CD8-positive, alpha-beta memory T cell (primary cell): ENCODE measurements at places on chromosomes 4 and X. TPM values are rescaled to one million over a fixed set of nuclear protein-coding genes. Genes with fewer than 3 reads are reported as not detected.

- no peak overlapping the region for H3K27ac ChIP-seq
- no peaks in the 10 kb centered on the region for H3K4me1 ChIP-seq
- no peaks in the 10 kb centered on the region for H3K36me3 ChIP-seq
- no peak for DNase-seq
- no peak overlapping the region for H3K4me3 ChIP-seq
Observed at GRCh38 chr4:41122775-41123174, 91.6 kb downstream of the APBB2 start.

DNA sequence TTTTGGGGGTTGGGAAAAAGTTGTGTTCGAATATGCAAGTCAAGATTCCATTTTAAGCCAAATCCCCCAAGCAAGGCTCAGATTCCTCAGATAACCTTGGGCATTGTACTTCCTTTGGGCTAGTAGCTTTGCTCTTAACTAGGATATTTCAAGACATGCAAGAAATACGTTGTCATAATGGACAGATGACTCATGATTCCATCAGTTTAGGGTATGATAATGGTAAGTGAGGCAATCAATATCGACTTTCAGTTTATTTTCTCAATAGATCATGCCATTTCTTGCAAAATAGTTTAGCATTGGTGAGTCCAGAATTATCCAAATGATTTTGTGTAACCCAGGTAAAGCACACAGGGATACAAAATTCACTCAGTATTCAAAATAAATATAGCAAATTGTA, 25.4 kb downstream of the CFAP299 start:
- no peak overlapping the region for H3K4me3 ChIP-seq
- no peak for DNase-seq
- H3K36me3 ChIP-seq = no peaks in the 10 kb centered on the region
- no peaks in the 10 kb centered on the region for H3K4me1 ChIP-seq
- no peak overlapping the region for H3K27ac ChIP-seq
- H3K27me3 ChIP-seq = peaks cover 8% of the 10 kb centered on the region

GRCh38 chr4:144611850-144612249, 34.1 kb upstream of the HHIP start:
- no peaks in the 10 kb centered on the region for H3K36me3 ChIP-seq
- H3K27me3 ChIP-seq = no peaks in the 10 kb centered on the region
- DNase-seq = no peak
- H3K27ac ChIP-seq = no peak overlapping the region
- H3K4me3 ChIP-seq = no peak overlapping the region

The C4orf50 gene
- 0.24 TPM for total RNA-seq

- H3K4me3 ChIP-seq = no peak overlapping the region
- H3K4me1 ChIP-seq = no peaks in the 10 kb centered on the region
- H3K36me3 ChIP-seq = no peaks in the 10 kb centered on the region
- no peak overlapping the region for H3K27ac ChIP-seq
- DNase-seq = no peak
- no peaks in the 10 kb centered on the region for H3K27me3 ChIP-seq
Observed at GRCh38 chr4:147198411-147199051, 252.9 kb upstream of the TTC29 start.

GRCh38 chr4:110629214-110629754, 6.4 kb upstream of the PITX2 start:
- H3K27me3 ChIP-seq = peaks cover 63% of the 10 kb centered on the region
- H3K4me3 ChIP-seq = no peak overlapping the region
- H3K27ac ChIP-seq = no peak overlapping the region
- no peaks in the 10 kb centered on the region for H3K36me3 ChIP-seq
- DNase-seq = no peak

DNA sequence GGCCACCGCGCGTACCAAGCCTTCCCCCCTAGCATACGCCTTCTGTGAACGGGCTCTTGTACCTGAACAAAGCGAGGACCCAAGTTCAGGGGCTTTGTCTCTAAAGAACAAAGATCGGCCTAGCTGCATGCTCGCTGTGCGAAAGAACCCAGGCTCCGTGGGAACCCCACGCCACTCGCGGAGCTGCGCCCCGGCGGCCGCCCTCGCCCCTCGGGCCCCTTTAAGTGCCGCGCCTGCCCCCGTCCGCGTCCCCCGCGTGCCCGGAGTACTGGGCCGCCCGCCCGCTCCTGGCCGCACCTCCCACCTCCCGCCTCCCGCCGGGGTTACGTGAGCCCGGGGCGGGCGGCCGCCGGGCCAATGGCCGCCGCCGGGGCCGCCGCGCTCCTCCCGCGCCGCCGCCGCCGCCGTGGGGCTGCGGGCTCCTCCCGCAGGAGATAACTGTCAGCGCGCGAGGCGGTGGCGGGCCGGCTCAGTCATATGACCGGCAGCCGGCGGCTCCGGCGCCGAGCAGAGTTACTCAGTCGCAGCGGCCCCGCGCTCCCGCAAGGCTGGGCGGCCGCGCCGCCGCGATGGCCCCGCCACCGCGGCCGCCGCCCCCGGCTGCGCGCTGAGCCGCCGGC, at the start of gene FNIP2:
TSS of gene FNIP2 (plus strand) at position 472 of the 620 bp plus-strand sequence. CDS start 187 bp downstream, outside the sequence.
- DNase-seq = peak; percentile 64
- H3K27me3 ChIP-seq = no peaks in the 10 kb centered on the region
- H3K27ac ChIP-seq = peak within 1 kb of the TSS; percentile 59
- peaks cover 14% of the 10 kb centered on the region for H3K4me1 ChIP-seq
- H3K4me3 ChIP-seq = peak within 1 kb of the TSS; percentile 67
- H3K36me3 ChIP-seq = no peaks in the 10 kb centered on the region

DNA sequence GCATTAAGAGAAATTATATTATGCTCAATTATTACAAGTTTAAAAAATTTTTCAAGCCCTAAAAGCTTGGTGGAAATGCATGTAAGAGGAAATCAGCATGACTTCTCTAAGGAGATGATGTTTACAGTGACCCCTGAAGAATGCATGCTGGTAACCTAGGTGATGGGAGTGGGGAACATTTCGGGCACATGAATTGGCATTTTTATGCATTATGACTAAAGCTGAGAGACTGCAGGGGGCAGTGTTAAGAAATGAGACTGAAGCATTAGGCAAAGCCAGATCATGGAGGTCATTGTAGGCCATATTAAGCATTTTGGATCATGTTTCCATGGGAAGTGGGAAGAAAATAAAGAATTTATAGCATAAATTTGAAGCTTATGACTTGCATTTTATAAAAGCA, 421.3 kb downstream of the FAT4 start:
- no peaks in the 10 kb centered on the region for H3K27me3 ChIP-seq
- DNase-seq = no peak
- H3K4me1 ChIP-seq = no peaks in the 10 kb centered on the region
- no peak overlapping the region for H3K4me3 ChIP-seq
- no peaks in the 10 kb centered on the region for H3K36me3 ChIP-seq

The CFAP299 gene
- not detected for total RNA-seq

DNA sequence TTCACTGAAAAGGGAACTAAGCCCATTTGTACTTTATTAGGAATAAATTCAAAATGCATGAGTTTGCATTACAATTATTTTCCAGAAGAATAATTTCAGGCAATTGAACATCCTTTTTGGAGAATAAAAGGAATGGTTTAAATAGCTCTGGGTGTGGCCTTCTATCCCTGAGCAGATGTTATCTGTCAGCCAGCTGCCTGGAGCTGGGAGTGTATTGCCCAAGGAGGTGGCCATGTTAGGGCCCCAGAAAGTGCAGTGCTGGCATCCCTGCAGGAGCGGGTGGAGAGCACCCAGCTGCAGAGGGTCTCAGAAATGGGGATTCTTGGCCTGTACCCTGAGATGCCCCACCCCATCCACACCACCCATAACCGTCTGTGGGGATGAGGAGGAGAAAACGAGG, 21.6 kb upstream of the VEGFD start:
- H3K4me1 ChIP-seq = no peaks in the 10 kb centered on the region
- H3K27me3 ChIP-seq = no peaks in the 10 kb centered on the region
- H3K4me3 ChIP-seq = no peak overlapping the region
- no peaks in the 10 kb centered on the region for H3K36me3 ChIP-seq
- DNase-seq = no peak

The FRG2 gene
- 0.59 TPM for total RNA-seq

The GABRG1 gene
- not detected for total RNA-seq

DNA sequence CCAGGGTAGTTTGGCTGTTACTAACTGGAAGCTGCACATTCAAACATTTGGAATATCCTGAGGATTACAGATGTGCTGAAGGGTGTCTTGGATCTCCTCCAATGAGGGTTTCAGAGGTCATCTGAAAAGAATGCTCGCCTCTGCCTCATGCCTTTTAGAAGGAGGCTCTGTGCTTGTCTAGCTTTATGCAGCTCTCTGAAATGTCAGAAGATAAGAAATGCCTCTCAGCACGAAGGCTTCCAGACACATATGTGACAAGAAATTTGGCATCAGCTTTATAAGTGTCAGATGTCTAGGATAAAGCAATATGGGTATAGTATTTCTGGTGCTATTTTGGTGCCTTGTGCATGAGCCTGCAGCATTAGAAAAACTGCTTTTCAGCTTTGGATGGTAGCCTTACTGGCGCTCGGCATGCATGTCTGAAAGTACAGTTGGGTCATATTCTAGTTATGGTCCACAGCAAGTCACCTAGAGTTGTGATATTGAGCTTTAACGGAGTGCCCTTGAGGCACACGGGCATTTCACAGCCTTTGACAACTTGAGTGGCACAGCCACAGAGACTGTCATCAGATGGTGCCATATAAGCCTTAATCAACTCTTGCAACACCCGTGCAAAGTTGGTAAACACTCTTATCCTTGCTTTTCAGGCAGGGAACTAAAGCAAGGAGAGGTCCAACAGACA, 70.8 kb upstream of the PGRMC2 start:
- H3K4me3 ChIP-seq = no peak overlapping the region
- no peaks in the 10 kb centered on the region for H3K27me3 ChIP-seq

The TLR2 gene
- total RNA-seq = 0.53 TPM

- no peak overlapping the region for H3K4me3 ChIP-seq
- H3K27me3 ChIP-seq = no peaks in the 10 kb centered on the region
- peaks cover 25% of the 10 kb centered on the region for H3K4me1 ChIP-seq
- DNase-seq = no peak
- H3K27ac ChIP-seq = no peak overlapping the region
Observed at GRCh38 chr4:56817840-56818491, 3.5 kb downstream of the SPINK2 start.

DNA sequence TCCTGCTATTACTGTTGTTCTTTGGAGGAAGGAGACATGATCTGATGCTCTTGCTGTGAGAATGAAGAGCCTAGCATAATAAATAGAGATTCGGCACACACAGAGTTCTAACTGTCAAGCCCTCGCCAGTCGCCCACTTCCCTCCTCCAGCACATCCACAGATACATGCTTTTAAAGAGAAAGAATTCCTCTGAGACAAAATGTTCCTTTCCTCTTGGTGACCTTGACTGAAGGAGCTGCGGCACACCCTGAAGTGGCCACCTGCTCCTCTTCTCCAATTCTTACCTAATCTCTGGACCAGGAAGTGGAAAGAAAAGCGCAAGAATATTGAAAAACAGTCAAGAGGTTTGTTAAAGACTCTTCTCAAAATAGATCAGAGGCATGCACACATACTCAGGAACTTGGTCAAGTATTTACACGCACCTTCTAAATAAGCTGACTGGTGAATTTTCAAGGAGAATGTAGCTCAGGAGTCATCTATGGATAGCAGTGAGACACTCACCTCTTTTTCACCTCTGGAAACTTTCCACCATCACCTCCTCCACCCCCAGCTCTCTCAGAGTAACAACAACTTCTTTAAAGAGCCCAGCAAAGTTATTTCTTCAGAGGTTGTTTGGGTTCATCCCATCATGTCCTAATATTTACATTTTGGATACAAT, 95.4 kb downstream of the PARM1 start:
- DNase-seq = no peak
- H3K36me3 ChIP-seq = no peaks in the 10 kb centered on the region
- H3K27me3 ChIP-seq = no peaks in the 10 kb centered on the region
- no peak overlapping the region for H3K4me3 ChIP-seq
- H3K4me1 ChIP-seq = no peaks in the 10 kb centered on the region

GRCh38 chrX:39262641-39263040, 461.4 kb downstream of the MID1IP1 start:
- DNase-seq = no peak
- no peaks in the 10 kb centered on the region for H3K36me3 ChIP-seq
- no peak overlapping the region for H3K27ac ChIP-seq
- peaks cover 4% of the 10 kb centered on the region for H3K4me1 ChIP-seq

GRCh38 chr4:121154103-121154515, 10.0 kb downstream of the TNIP3 start:
- no peaks in the 10 kb centered on the region for H3K27me3 ChIP-seq
- no peaks in the 10 kb centered on the region for H3K36me3 ChIP-seq
- H3K4me3 ChIP-seq = peak overlapping the region; percentile 47
- H3K27ac ChIP-seq = no peak overlapping the region
- peaks cover 70% of the 10 kb centered on the region for H3K4me1 ChIP-seq
- no peak for DNase-seq

The ENPEP gene
- not detected for total RNA-seq

The SLC10A4 gene
- not detected for total RNA-seq

The TKTL1 gene
- 0.18 TPM for total RNA-seq

DNA sequence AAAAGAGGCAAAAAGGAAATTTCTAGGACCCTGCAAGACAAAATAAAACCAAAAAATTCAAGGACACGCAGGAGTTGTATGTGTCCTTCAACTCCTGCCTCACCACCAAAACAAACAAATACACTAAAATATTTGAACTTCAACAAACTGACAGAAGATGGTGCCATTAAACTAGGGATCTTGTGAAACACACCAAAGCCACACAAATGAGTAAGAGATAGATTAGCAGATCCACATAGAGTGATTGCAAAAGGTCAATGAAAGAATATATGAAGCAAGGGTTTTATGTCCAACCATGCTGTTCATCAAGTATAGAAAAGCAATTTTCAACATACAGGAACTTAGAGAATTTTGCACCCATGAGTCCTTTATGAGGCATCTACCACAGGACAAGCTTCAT, 40.1 kb upstream of the SCML1 start:
- DNase-seq = peak; percentile 2
- no peaks in the 10 kb centered on the region for H3K36me3 ChIP-seq
- H3K27me3 ChIP-seq = no peaks in the 10 kb centered on the region
- H3K4me1 ChIP-seq = no peaks in the 10 kb centered on the region
- H3K4me3 ChIP-seq = no peak overlapping the region

- no peak for DNase-seq
- H3K36me3 ChIP-seq = no peaks in the 10 kb centered on the region
- no peak overlapping the region for H3K4me3 ChIP-seq
- H3K4me1 ChIP-seq = no peaks in the 10 kb centered on the region
Observed at GRCh38 chrX:57417827-57418226, 131.3 kb downstream of the FAAH2 start.

The ZNF141 gene
- 22.1 TPM for total RNA-seq

The MMAA gene
- total RNA-seq = 13.1 TPM

DNA sequence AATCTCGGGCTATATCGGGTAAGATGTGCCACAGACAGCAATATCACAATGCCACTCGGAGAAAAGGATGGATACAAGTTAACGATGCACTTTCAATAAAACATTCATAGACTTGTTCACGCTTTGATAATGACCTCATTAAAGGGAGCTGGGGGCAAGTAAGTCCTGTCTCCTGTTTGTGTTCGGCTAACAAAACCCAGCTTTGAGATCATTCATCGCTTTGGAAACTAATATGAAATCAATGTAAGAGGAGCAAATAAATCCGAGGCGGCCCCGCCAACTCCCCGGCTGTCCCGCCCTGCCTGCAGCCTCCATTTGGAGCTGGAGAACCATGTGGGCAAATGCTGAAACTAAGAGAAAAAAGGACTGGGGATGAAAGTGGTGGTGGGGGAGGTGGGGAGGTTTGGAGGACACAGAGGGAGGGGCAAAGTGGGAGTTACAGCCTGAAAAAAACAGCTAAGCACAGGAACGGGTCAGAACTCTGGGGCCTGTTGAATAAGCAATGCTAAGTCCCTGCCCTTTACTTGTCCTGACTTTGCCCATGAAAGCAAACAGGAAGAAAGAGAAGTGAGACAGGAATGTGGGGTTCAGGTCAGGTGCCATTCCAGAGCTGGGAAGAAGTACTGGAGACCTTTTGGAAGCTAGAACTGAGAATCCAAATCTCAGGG, 3.5 kb upstream of the GSX2 start:
- no peak overlapping the region for H3K4me3 ChIP-seq
- no peaks in the 10 kb centered on the region for H3K36me3 ChIP-seq
- peaks cover 83% of the 10 kb centered on the region for H3K27me3 ChIP-seq
- no peak overlapping the region for H3K27ac ChIP-seq
